ENCODE measurements at places on chromosomes 6 and 20.

GRCh38 chr6:85751374-85752055, 108.8 kb upstream of the SYNCRIP start:
- DNase-seq, result peak; percentile 46

- no peak for DNase-seq
Observed at GRCh38 chr6:549906-550305, 107.0 kb downstream of the HUS1B start.

- DNase-seq, result no peak
Observed at GRCh38 chr20:63733117-63733516, 3.3 kb upstream of the LIME1 start.

GRCh38 chr6:8325743-8326142, 109.6 kb downstream of the SLC35B3 start:
- DNase-seq, result no peak

DNA sequence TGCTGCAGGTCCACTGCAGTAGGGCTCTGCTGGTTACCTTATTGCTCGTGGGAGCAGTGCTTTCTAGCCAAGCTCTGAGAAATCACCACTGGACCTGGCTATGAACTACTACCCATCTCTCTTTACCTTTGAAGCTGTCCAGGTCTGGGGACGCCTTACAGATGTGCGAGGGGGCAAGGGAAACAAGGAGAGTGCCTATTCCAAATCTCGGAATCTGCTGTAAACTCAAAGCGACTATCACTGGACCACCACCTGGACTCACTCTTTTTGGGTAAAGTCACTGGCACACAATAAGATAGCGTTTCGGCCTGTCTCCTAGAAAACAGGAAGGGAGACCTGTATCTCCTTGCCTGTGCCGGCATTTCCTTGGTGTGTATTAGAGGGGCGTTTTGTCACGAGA, 5.3 kb downstream of the NRN1 start:
- no peak for DNase-seq

DNA sequence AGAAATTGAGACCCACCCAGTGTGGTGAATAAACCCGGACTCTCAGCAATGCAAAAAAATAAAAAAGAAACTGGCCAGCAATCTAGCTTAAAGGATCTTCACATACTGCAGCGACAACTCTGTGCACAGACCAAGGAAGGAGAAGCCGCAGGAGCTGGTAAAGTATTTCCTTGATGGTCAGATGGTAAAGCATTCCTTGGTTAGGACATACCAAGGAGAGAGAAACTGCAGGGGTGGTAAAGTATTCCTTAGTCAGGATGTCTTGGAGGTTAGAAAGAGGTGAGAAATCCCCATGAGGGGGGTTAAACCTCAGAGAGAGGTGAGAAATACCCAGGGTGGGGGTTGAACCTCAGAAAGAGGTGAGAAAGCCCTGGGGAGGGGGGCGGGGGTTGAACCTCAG, 86.8 kb downstream of the PLG start:
- DNase-seq, result no peak

DNA sequence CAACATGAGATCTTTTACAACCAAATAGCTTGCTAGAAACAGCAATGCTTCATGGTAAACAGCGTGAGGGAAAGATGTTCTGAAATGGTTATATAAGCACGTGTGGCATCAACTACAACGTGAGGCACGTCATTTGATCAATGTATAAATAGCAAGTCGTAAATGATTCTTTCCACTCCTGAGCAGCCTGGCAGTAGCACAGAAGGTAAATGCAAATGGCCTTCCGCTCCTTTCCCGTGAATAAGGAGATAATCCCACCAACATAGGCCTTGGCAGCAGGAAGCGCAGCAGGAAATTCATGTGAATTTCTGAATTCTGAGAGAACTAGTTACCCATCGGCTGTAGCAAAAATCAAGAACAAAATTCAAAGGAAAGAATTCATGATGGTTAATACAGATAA, 17.0 kb downstream of the RPS6KA2 start:
- no peak for DNase-seq
